Endodermal cell (in vitro differentiated cells): ENCODE measurements at places on chromosomes 1 and 21. TPM values are rescaled to one million over a fixed set of nuclear protein-coding genes. Genes with fewer than 3 reads are reported as not detected.
A peak's percentile ranks its signal among the peaks of the same experiment; 100 is the strongest.

DNA sequence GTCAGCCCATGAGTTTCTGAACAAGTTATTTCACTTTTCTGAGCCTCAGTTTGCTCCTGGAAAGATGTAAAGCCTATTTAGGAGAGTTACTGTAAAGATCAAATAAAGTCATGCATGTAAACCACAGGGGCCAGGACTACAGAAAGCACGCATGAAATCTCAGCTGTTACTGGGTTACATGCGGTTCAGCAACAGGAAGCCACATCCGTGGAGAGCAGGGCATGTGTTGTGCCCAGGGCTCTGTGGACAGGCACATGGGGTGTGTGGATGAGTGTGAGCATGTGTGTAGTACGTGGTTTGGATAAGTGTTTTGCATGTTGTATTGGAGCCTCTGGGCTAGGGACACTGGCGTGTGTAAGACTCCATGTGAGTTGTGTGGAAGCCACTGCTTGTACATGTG, 2.2 kb upstream of the EPHA2 start:
- DNase-seq = no peak
- no peak overlapping the region for H3K4me3 ChIP-seq
- peaks cover 13% of the 10 kb centered on the region for H3K4me1 ChIP-seq
- H3K27ac ChIP-seq = no peak overlapping the region
- H3K27me3 ChIP-seq = no peaks in the 10 kb centered on the region

DNA sequence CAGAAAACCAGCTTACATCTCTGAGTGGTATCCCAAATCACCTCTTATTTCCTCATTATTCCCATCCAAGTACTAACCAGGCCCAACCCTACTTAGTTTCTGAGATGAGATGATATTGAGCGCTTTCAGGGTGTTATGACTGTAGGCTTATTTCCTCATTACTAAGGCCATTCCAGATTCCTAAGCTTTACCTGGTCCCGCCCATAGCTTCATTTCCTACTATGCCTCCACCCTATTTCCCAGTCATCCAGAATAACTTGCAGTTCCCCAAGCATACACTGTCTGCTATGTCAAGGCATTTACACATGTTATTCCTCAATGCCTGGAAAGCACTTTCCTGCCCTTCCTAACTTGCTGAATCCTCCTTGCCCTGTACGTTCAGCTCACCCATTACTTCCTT, 79.3 kb upstream of the SPAG17 start:
- no peaks in the 10 kb centered on the region for H3K36me3 ChIP-seq
- H3K27ac ChIP-seq = no peak overlapping the region
- H3K4me1 ChIP-seq = no peaks in the 10 kb centered on the region

DNA sequence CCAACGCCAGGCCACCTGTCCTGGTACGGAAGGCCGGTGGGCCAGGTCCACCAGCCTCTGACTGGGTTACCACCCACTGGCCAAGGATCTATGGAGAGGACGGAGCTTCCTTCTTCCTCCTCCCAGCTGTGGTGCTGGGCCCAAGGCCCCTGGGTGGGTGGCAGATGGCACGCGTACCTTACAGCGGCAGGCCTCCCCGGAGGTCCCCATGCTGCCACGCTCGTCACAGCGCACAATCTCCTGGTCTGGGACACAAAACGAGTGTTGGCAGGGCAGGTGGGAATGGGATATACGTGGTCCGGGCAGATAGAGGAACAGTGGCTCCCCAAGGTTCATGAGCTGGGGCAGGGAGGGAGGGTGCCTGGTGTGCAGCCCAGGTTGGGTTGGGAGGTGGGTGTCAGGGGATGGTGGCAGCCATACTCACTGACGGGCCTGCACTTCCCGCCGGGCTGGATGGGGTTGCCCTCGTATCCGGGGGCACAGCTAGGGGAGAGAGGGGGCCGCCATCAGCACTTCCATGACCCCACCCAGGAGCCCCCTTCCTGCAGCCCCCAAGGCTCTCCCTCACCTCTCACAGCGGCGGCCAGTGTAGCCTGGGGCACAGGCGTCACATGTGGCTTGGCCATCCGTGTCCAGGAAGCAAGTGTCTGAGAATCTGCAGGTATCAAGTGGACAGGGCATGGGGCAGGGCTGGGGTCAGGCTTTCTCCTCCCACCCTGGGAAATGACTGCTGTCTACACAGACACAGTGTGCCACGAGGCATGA, 58.9 kb downstream of the HSPG2 start:
- DNase-seq = no peak
- H3K27me3 ChIP-seq = no peaks in the 10 kb centered on the region
- H3K36me3 ChIP-seq = peaks cover 87% of the 10 kb centered on the region

DNA sequence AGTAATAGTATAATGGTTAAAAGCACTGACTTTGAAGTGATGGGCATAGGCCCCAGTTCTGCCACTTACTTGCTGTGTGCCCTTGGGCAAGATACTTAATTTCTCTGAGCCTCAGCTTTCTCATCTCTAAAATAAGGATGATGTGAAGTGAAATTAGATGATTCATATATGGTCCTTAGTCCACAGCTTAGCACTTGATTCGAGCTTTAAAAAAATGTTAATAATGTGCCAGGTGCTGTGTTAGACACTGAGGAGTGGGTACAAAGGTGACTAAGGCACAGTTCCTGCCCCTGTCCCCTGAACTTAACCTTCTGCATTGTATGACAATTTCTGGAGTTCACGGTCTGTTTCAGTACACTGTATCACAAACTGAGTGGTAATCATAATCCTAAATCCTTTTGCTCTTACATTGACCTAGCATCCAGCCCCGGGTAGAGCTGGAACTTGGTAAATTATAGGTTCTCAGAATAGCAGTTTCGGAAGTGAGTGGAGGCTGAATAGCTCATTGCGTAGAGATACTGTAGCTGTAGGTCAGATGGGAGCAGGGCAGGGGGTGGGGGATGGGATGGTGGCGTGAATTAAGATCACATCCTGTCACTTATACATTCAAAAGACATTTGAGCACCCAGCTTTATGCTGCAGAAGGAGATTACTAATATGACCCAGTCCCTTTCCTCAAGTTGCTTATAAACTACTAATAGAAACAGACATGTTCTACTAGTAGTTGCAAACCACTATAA, 1.5 kb downstream of the ZNF691 start:
- peaks cover 36% of the 10 kb centered on the region for H3K36me3 ChIP-seq
- H3K27me3 ChIP-seq = no peaks in the 10 kb centered on the region
- no peak for DNase-seq
- peak overlapping the region; percentile 87 for H3K4me3 ChIP-seq

UMODL1 gene
- 0.24 and 0.32 TPM in 2 replicates for total RNA-seq

SPOCD1 gene
- total RNA-seq = 2.8 to 3.4 TPM (median 3.1 TPM) in 3 replicates
